SIG-M5 (cell line): ENCODE measurements at places on chromosomes 4 and X.

DNA sequence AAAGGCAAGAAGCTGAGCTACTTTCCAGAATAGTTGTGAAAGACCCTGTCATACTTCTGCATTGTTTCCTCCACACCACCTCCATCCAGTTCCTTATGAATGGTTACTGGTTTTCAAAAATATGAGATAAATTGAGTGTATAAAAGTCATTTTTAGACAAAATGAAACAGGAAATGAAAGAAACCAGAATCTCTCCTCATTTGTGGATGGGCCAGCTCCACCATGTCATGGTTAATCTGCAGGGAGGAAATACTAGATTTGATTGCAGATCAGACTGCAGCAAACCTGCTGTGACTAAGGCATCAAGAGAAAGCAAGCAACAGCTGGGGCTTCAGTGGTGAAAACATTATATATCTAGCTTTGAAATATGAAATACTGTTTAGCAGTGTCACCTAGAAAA lies 23.8 kb downstream of the F9 start:
- no peak for DNase-seq

DNA sequence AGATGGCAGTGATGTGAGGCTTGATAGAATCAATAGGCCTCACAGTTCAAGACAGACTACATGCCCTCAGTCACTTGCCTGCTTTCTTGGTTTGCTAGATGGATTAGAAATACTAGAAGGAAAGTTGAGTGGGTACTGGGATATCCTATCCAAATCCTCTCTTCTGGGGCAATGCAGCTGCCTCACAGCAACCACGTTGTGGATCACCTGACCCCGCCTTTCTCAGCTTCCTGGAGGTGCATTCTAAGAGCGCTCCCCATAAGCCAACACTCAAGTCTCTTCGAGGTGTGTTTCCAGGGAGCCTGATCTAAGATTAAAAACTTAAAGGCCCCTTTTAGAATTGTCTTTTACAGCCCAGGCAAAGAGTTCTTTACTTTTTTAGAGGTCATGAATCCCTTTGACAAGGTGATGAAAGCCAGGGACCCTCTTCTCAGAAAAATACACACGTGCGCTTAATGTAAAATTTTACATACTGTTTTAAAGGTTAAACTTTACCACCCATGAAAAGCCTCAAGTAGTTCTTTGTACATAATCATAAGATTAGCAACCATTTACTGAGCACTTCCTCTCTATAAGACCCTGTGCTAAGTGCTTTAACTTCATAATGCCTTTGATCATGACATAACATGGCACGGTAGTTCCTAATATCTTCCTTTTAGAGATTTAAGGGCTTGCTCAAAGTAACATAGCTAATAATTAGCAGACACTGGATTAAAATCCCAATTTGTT lies 840 bp upstream of the RPL34 start:
- DNase-seq: no peak

DNA sequence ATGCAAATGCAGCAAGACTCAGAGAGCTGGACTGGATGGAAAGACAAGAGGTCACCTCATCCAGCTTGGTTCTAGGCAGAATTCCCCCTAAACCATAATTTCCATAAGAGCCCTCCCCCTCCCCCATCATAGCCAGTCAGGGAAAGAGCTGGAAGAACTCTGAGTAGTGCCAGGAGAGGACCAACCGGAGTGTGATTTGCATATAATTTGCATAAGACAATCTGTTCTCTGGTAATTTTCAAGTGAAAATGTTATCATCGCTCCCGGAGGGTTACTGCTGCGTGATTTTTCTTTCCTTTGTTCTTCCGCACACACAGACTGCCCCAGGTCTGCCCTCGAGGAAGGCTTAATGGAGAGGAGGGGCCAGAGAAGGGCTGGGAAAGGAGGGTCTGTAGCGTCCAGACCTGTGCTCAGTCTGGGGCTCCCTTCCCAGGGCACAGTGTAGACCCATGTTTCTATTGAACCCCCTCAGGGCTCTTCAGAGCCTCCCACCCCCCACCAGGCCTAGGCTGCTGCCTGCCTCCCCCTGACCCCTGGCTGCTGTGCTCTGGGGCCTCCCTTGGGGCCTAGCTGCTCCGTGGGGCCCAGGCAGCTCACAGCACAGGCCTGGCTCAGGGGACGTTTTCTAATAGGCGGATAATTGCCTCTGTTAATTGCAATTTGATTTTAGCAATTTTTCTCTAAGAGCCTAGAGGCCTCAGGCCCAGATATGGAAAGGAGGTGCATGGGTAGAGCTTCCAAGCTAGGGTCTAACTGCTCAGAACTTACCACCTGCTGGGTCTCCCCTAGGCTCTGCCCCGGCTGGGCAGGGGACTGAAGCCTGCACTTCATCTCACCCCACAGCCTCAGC lies 90.4 kb upstream of the PJA1 start:
- DNase-seq: no peak

DNA sequence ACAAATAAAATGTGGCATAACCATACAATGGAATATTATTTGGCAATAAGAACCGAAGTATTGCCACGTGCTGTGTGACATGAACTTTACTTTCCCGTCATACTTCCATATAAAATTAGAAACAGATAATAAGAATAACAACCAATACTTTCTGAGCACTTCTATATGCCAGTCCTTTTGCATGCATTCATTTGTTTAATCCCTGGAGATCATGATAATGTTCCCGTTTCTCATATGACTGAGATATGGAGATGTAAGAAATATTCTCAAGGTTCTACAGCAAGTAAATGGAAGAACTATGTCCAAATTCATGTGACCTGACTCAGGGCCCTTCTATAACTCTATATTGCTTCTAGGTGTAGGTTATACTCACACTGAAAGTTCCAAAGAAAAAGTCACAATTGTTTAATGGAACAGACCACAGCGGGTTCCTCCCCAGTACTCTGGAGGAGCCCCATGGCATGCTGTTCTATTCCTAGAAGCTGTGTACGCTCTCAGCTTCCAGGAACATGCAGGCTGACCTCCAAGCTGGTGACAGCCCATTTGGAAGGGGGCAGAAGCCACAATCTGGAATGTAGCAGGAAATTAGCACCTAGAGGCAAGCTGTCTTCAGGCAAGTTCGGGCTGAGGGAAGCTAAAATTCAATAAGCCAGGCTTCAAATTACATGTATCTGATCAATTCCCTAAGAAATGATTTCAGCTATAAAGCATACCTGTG lies 31.5 kb downstream of the QDPR start:
- DNase-seq: no peak

- no peak for DNase-seq
Measured at GRCh38 chrX:119684916-119685224, 8.1 kb downstream of the SEPTIN6 start.

- DNase-seq: no peak
Measured at GRCh38 chrX:38577738-38578137, 16.4 kb downstream of the TSPAN7 start.

DNA sequence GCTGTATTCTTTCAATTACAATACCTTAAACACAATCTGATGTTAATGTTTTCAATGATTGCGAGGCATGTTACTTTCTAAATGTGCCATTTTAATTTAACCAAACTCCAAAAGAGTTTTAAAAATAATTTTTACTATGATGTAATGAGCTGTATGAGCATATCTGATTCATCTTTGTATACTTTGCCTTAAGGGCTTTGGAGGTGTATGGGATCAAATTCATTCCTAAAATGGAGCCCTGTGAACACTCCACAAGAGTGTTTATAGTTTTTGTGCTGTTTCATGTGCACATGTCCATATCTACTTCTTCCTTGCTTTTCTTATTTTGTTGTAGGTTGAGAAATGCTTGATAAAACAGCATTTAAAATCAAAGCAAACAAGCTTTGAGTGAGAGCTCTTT lies 82.4 kb downstream of the ATP10D start:
- DNase-seq: no peak

- DNase-seq: no peak
Measured at GRCh38 chr4:67682266-67682665, 18.7 kb downstream of the UBA6 start.

GRCh38 chr4:18512718-18513117 lies 491.2 kb upstream of the LCORL start:
- DNase-seq: no peak

DNA sequence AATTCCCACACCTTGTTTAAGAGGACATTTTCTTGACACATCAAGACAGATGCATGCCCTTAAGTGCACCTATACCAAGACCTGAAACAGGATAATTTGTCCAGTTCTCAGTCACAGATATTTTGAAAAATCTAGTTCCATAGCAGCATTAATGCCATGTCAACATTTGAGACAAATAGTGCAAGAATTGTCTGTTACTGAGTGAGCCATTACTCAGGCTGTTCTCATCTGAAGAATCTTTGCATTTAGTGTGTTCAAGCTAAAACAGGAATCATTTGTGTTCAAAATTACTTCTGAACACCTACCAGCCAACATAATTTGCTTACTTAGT lies 354.9 kb downstream of the KCNIP4 start:
- DNase-seq: no peak

DNA sequence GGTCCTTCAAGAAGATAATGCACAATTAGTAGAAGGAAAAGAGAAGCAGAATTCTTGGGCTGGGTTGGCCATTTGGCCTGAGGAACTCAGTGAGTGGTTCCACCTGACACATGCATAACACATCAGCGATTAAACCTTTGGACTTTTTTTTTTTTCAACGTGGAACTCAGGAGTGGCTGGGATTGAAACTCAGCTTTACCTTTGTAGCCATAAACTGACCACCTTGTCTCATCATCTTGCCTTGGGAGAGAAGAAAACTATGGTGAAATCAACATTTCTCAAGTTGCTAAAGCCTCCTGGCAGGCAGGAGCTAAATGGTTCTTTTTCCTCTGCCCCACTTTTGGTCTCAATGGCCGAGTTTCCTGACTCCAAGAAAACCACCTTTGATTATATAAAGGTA lies 16.3 kb downstream of the PTTG2 start:
- DNase-seq: no peak

GRCh38 chr4:78953769-78954666 lies 14.8 kb upstream of the PAQR3 start:
- DNase-seq: no peak

- DNase-seq: no peak
Measured at GRCh38 chr4:43758836-43759235, 689.8 kb downstream of the KCTD8 start.

GRCh38 chrX:3584415-3584996 lies 128.9 kb downstream of the PRKX start:
- no peak for DNase-seq

GRCh38 chrX:18962329-18962728 lies 21.6 kb downstream of the PHKA2 start:
- no peak for DNase-seq

GRCh38 chrX:51891821-51892551 lies 1.4 kb upstream of the MAGED1 start:
- no peak for DNase-seq

DNA sequence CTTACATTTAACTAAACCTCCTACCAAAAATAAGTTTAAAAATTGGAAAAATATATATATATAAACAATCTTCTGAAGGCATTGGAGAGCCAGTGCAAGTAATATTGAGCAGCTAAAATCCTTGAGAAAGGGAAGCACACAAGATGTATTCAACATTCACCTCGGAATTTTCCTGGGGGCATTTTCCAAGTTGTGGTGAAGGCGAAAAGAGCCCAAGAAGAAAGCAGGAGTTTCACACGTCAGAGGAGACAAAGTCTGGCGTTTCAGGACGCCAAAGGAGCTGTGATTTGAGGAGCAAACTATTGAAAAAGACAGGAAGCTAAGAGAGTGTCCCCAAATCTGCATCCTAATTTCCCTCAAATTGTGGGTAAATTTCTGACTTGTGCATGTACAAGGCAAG lies 9.1 kb upstream of the GASK1B start:
- no peak for DNase-seq
